Smooth muscle cell of the brain vasculature (primary cell): ENCODE measurements at places on chromosomes 16 and 17.

- no peak for DNase-seq
Measured at GRCh38 chr16:27205423-27206065, 2.2 kb downstream of the KDM8 start.

GRCh38 chr17:79159926-79160325 lies 85.3 kb downstream of the ENGASE start:
- no peak for DNase-seq

DNA sequence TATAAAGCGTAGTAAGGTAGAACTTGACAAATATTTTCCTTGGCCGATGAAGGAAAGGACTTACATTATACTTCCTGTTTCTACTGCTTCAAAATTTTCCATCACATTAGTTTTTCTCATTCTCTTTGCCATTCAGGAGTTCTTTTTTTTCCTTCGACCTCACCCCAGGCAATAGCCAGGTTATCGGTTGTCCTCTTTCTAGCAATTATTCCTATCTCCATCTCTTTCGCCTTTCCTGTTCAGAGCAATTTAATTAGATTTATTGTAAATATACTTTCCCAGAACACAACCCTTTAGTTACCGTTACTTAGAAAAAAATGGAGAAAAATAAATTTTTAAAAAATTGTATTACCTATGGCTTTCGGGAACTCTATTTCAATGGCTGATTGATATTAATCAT lies 205.2 kb downstream of the KCNJ2 start:
- DNase-seq: no peak

DNA sequence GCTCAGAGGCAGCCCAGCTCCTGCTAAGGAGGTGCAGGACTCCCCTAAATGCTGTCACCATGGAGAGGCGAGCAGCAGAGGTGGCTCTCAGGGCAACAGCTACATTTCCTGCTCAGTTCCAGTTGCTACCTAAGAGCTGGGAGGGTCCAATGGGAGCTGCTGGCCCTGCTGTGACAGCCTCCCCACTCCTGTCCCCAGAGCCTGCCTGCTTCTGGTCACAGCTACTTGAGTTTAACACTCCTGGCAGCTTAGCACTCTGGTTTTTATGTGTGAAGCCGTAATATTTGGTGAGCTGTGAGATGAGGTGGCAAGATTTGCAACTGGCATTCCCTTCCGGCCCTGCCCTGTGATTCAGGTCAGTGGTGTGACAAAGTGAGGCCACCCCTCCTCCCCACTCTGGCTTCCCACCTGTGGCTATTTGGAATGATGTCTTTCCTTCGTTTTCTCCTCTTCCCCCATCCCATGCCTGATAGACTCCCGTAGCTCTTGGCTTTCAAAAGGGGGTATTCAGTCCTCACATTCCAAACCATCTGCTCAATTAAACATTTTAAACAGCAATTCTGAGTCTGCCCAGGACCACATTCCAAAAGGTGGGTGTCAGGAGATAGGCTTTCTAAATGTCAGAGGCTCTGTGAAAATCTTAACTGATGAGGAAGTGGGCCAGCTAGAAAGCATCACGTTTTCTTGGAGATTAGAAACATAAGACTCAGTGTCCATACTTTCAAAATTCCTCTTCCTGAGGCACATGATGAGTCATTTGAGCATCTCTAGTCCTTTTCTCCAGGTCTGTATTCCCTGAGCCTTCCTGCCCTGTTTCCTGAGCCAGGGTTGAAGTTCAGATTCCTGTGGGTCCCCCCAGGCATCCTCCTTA lies 42.6 kb upstream of the SKAP1 start:
- DNase-seq: no peak

DNA sequence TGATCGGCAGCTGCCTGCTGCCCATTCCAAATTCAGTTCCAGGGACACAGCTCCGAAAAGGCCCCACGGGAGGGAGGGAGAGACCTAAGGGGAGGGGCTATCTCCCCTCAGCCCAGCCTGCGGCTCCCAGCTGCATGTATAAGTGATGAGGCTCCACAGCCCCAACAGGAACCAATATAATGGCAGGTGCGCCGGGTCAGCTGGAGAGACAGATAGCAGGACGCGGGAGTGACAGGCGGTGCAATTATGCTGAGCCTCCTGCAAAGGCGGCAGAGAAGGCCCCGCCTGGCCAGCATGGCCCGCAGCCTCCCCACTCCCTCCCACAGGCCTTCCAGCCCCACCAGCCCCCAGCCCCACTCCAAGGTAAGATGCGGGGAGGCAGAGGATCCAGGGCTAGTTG lies 8.1 kb upstream of the C1QL1 start:
- no peak for DNase-seq

- DNase-seq: no peak
Measured at GRCh38 chr16:66746682-66747081, 4.7 kb downstream of the DYNC1LI2 start.

DNA sequence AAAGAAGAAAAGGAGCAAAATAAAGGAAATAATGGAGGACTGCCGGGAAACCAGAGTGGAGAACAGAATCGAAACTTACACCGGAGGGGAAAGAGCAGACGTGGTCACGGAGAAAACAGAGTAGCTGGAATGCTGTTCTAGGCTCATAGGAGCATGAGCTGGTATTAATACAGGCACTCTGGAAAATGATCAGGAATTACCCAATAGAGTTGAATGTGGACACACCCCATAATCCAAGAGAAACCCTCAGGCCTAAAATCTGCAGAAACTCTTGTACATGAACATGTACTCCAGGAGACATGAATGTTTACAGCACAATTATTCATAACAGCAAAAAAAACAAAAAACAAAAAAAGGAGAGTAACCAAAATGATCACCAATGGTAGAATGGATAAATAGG lies 77.7 kb downstream of the RPH3AL start:
- DNase-seq: no peak

DNA sequence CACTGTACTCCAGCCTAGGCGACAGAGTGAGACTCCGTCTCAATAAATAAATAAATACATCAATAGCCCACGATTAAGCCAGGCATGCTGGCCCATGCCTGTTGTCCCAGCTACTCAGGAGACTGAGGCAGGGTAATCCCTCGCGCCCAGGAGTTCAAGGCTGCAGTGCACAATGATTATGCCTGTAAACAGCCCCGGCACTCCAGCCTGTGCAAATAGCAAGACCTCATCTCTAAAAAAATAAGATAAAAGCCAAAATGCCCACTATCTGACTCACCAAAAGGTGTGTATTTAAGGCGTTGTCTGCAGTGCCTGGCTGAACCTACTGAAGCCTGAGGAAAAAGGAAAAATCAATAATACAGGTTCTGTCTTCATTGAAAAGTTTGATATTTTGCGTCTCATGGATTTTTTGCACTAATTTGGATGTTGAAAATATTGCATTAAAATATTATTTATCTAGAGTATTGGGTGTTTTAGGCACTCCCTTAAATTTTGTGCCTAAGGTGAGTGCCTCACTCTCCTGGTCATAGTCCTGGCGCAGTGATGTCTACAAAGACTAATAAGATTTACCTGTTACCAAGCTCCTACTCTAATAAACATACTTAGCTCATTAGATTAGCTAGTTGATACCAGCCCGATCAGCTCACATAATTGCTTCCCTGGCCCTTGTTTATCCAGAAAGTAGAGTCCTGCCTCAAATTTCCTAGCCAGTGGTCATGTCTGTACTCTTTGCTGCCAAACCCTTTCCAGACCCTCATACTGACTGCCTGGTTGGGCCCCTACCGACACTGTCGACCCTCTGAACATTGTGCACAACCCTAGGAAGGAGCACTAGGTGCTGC lies 24.7 kb upstream of the TOB1 start:
- no peak for DNase-seq

DNA sequence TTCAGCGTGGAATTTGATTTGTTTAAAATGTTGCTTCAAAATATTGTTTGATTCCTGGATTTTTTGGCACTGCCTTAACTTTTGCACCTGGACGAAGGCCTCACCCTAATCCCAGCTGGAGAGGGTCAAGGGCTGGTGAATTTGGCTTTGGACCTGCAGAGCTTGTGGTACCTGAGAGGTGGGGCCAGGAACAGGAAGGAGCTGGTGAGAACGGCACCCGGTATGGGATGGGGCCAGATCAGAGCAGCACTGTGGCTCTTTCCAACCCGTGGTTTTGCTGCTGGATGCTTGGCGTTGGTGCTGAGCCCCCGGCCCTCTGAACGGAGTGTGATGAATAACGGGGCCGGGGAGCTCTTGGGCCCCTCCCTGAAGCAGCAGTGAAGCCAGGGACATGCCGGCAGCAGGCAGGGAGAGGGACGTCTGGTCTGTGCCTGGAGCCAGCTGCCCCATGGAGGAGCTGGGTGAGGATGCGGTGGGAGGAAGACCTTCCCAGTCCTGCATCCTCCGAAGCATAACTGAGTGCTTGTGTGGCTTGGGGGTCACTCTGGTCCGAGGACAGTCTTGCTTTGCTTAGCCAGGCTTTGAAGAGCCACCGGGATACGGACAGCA lies 275.4 kb downstream of the SEC14L1 start:
- no peak for DNase-seq

GRCh38 chr16:31084584-31085302 lies 4.0 kb downstream of the PRSS53 start:
- DNase-seq: no peak

DNA sequence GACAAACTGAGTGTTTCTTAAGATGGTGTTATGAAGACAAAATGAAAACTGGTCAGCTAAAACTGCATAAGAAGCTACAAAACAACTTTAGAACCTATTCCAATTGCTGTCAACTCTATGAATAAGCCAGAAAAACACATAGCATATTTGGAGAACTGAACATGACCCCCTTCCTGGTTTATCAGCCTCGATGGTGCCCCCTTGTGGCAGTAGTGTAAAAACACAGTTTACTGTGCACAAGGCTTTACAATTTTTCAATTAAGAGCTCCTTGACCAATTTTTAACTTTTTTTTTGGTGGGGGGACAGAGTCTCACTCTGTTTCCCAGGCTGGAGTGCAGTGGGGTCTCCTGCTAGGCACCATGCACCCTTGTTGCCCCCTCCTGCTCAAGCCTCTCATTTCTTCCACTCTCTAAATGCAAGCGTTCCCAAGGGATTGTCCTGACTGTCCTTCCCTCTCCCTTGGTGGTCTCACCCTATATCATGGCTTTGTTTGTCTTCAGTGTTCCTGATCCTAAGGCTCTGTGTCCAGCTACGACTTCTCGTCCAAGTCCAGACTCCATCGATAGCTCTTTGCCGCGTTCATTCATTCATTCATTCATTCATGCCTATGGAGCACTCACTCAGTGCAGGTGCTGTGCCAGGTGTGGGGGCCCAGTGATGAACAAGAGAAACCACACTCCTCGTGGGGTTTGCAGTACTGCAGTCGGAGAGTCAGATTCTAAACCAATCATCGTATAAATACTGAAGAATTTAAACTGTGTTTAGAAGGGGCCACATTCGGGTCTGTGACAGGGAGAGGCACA lies 7.5 kb downstream of the EIF1 start:
- peak; percentile 61 for DNase-seq

DNA sequence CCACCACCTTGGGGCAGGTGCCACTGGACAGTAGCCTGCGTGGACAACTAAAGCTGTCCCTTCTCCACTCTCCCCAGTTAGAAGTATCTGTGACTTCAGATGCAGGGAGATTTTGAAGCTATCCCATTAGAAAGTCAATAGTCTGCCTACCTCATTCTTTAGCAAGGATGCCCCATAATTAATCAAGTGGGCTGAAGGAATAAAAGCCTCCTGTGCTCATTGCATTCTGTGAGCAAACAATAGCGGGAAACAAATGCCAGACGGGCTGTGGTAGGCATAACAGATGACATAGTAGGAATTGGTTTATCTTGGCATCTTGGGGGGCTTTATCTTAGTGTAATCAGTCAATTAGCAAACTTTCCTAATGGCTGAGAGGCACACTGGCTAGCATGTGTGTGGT lies 96.7 kb upstream of the HSBP1 start:
- DNase-seq: no peak

GRCh38 chr16:70801611-70802010 lies 653 bp upstream of the VAC14 start:
- DNase-seq: no peak

DNA sequence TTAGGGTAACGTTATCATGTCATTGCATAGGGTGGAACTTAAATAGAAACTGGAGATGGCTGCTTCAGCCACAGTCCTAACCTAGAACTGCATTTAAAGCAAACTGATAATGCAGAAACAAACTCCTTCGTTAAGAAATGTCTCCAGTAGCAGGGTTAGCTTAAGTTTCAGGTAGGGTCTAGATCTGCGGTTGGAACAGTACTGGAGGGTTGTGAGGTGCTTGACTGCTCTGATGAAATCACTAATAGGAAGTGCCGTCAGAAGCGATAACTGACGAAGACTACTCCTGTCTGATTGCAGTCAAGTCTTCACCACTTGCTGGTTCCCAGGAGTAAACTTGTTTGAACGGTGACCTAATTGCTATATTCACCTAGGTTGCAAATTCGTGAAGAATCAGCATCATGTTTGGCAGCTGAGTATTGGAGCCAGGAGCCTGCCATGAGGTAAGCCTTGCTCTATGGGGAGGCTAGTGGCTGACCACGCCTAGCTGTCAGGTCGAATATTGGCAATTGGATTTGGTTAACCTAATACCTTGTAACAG lies 24.5 kb downstream of the TRPV2 start:
- DNase-seq: no peak

DNA sequence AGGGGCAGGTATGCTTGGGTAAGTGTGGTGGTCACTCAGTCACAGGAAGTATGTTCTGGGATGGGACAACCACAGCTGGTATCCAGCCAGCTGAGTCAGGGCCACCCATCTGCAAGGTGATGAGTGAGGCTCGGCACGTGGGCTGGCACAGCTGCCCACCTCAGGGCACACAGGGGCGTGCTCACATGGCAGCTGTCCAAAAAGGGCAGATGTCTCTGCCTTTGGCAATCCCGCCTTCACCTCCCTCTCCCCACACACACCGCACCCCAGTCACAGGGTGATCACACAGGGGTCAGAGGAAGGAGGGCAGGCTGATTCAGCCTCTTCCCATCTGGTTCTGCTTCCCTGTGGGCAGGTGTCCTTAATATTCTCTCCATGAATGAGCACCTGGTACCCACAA lies 85.9 kb upstream of the TOB1 start:
- no peak for DNase-seq

DNA sequence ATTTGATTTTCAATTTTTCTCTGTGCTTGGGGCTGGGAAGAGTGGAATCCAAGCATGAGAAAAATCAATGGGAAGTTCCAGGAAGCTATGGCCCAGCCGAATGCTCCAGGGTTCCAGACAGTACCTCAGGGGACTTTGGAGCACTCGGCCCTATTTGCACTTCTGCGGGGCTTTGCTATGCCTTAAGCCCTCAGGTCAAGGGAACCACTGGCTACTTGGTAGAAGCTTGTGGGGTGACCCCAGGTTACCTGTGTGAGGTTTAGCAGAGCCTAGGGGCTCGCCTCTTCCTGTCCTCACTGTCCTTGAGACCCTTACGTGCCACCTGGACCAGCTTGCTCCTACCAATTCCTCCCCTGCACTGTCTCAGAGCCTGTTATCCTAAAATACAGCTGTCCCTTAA lies 121.3 kb downstream of the MGAT5B start:
- DNase-seq: no peak
